Left ventricle myocardium superior (tissue), 1 donor: ENCODE measurements at places on chromosomes 11 and 22. TPM values are rescaled to one million over a fixed set of nuclear protein-coding genes. Genes with fewer than 3 reads are reported as not detected.

- peak; percentile 68 for DNase-seq
These were observed 73.5 kb upstream of the PPARA start for GRCh38 chr22:46076651-46077339.

DNA sequence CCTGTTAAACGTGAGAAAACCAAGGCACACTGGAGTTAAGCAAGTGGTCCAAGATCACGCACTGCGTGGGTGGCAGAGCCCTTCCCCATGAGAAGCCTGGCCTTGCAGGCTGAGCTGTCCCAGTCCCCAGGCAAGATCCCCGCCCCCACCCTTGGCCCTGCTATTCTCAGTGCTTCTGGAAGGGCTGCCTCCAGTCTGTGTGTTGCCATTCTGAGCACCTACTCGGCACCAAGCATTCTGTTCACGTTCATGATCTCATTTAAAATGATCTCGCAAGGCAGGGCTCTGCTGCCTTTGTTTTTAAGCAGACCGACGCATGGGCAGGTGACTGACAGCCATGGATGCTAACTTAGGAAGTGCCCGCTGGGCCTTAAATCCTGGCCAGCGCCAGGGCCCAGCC, 62.8 kb downstream of the PHF21B start:
- DNase-seq, result no peak

TST gene
- total RNA-seq, result 45.8 TPM

OR4A16 gene
- not detected for total RNA-seq

SPA17 gene
- total RNA-seq, result 1.2 TPM

DDIAS gene
- 0.52 TPM for total RNA-seq

PAX6 gene
- total RNA-seq, result not detected

GSTT2B gene
- 3.2 TPM for total RNA-seq

GRCh38 chr11:22640862-22641261, 15.2 kb upstream of the FANCF start:
- no peak for DNase-seq

DNA sequence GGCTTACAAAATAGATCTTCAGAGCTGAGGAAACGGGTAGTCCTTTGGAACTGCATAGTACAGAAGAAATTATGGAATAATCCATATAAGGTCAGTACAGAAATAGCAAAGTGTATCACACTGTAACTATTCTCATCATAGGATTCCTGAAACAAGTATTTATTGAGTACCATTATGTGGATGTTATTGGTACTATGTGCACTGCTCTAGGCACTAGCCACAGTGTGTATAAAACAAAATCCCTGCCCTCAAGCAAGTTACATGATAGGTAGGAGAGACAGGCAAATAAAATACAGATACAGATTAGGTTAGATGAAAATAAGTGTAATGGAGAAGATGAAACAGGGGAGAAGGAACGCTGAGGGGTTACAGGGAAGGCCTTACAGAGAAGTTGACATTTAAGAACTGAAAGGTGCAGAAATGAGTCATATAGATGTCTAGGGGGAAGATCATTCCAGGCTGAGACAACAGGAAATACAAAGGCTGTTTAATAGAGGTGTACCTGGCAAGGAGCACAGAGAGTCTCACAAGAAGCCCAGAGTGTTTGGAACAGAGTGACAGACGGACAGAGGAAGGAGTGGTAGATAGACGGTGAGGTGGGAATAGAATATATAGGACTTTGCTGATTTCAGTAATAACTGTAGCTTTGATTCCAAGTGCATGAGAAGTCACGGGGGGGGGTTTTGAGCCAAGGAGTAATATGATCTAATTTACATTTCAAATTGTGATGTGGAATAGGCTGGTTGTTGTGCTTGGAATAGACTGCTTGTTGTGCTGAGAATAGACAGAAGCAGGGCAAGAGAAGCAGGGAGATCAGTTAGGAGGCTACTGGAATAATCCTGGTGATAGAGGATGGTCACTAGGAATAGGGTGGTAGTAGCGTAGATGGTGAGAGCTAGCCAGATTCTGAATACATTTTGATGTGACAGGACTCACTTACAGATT, 13.7 kb downstream of the RNF141 start:
- DNase-seq, result no peak

DNA sequence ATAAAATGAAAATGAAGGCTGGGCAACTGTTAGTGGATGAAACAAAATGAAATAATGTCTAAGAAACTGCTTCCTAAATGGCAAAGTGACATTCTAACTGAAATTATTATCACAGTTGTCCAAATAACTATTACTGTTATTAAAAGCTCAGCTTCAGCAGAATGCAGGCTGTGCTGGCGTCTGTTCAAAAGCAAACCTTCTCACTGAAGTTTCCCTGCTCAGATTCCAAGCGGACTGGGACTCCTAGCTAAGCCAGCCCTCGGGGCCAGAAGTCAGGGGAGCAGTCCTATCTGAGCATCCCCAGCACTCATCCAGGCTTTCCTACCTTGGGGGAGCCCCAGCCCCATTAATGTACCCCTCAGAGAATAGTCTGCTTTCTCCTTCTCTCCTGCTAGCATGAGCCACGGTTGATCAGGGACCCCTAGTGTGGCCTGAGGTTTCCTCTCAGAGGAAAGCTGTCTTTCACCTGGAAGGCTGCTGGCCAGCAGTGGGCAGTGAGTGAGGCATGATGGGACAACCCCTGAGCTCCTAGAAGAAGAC, 1167.3 kb downstream of the TBC1D22A start:
- DNase-seq, result no peak

DNA sequence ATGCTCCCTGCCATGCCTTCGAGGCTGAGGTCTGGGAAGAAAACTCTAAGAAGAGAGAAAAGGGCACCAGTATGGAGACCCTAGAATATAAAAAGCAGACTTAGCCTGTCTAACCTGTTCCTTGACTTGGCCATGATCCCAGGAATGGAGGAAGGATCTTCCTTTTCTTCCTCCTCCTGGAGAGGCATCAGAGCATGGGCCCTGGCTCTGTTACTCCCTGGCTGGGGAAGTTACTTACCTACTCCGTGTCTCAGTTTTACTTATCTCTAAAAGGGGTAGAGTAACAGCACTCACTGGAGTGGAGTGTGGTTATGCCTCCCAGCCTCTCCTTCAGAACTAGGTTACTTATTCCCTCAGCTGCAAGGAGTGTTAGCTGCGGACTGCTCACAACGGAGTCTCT, 55.2 kb upstream of the PHF21A start:
- DNase-seq, result no peak

GRCh38 chr22:37996079-37996478, 11.7 kb upstream of the SOX10 start:
- no peak for DNase-seq

DNA sequence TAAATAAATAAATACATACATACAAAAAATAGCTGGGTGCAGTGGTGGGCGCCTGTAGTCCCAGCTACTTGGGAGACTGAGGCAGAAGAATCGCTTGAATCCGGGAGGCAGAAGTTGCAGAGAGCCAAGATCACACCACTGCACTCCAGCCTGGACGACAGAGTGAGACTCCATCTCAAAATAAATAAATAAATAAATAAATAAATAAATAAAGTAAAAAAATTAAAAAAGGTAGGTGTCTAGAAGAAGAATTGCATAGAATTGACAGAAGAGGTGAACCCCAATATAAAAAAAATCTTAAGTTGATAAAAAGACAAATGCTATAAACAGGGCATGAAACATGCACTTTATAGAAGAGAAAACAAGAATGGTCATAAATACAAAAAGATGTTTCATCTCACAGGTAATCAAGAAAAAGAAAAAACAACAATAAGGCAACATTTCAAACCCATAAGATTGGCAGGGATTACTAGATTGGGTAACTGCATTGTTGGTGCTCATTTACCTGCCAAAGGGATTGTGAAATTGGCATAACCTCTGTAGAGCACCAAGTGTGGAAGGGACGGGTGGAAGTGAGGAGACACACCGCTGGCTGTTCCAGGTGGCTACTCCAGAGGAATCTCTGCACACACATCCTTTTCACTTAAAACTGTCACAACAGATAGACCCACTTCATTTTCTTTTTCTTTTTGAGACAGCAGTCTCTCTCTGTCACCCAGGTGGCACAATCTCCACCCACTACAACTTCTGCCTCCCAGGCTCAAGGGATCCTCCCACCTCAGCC, 44.7 kb downstream of the NF2 start:
- DNase-seq, result no peak

GNG3 gene
- not detected for total RNA-seq

DNA sequence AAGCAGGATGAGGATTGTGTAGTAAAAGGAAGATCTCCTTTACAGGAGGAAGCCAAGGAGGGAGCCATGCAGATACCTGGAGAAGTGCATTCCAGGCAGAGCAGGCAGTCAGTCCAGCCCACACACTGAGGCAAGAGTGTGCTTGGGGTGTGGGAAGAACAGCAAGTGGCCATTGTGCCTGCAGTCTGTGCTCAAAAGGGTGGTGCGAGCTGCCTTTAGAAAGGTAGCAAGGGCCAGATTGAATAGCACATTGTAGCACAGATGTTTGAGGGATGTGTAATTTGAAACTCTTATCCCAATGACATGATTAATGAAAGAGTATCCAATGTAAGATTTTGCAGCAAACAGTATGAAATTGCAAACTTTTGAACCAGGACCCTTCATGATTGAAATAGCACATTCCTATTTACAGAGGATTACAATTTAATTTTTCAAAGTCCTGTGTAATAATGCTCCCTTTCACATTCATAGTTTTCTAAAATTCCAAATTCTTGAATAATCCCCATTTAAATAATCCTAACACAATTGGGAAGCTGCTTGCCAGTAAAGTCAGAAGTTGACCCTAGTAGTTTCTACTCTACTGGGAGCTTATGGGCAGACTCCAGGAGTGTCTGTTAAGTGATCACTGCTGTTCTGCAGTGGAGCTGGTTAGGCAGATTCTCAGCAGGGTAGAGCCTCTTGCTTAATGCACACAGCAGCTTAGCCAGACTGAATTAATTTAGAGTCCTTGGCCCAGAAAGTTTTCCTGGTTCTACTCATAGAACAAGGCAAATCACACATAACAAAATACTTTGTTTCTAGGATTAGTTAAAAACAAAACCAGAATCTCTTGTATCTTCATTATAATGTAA, 78.1 kb downstream of the CYB5R2 start:
- no peak for DNase-seq

DNA sequence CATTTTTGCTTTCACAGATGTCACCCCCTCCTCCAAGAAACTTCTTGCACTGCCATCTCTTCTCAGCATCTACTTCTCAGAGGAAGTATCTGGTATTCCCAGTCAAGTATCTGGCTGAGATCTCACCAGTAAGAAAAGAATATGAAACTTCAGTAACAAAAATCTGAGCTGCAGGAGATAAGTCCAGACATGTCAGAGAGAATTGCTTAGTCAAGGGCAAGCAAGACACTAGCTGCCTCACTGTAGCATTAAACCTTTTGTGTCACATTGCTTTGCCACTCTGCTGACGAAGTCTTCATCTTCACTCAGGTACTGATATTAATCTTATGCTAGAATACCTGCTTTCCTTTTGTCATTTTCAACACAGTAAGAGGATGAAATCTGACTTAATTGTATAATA, 70.6 kb upstream of the ZC3H12C start:
- DNase-seq, result no peak

GRCh38 chr11:119284344-119285157, 32.4 kb downstream of the MCAM start:
- no peak for DNase-seq

GDPD4 gene
- total RNA-seq, result not detected

- DNase-seq, result no peak
These were observed 145.3 kb upstream of the CTSC start for GRCh38 chr11:88482871-88483301.

DNA sequence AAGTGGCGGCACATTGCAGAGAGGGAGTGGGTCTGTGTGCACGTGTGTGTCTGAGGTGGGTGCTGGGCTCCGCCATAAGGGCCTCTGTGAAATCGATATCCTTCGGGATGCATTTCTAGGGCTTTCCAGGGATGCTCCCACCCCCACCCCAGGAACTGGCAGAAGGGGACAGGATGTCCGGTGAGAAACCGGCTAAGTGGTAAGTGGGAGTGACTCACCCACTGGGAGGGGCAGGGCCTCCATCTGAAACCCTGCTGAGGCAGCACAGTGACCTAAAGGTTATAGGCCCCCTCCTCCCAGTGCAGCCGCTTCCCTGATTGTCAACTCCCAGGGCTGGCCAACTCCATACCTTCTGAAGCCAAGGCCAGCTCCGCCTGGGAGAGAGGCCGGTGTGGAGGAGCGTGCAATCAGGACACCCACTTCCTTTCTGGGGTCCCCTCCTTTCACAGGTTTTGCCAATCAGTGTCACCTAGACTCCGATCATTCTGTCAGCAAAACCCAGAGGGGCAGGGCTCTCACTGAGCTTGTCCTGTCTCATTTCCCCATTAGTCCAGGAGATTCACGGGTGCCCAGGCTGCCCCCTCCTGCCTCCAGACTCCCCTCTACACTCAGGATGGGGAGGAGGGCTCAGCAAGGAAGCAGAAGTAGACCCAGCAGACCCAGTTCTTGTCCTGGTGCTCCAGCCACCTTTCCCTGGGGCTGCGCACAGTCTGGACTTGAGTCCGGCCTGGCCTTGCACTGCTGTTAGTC, 44.5 kb downstream of the NECTIN1 start:
- DNase-seq, result no peak

DNA sequence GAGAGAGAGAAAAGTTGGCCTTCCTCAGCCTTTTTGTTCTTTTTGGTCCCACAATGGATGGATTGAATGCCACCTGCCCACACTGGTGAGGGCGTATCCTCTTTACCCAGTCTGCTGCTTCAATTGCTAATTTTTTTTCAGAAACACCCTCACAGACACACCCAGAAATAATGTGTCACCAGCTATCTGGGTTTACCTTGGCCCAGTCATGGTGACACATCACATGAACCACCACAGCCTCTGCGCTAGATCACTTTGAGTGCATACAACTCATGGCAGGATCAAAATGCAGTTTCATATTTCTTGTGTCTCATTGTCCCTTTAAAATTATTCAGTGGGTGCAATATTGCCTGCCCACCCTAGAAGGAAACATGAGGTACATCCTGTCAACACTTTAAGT, 63.3 kb downstream of the ADAMTS15 start:
- no peak for DNase-seq

DNA sequence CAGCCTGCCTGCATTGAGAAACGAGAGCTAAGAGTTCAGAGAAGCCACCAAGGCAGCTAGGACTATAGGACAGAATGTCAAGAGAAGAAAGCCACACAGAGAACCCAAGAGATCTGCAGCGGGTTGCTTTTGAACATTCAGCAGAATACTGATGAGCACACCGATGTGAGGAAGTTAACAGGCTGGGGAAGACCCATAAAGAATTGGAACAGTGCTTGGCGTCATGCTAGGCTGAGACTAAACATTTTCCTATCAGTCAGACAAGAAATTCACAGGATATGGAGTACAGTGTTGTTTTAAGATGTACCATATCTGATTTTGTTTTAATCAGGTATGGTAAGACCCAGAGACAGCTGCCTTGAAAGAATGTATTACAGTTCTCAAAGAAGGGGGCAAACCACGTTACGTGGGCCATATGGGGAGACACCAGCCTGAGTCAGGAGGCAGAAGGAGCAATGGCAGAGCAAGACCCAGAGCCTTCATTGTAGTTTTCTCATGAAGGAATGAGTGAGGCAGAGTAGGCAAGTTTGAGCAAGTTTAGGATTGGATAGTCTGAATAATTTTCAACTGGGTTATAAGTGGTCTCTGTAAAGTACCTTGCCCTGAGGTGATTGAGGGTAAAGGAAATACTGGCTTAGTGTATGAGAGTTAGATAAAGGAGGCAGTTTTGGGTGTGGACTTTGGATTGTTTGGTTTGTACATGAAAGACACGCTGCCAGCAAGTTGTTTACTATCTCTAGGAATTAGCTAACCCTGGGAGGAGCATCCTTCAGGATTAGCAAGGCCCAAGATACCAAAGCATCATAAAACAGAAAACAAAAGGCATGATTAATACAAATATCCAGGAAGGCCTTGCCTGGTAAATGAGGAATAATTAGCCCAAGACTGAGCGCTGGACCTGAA, 14.3 kb downstream of the LRRC75B start:
- no peak for DNase-seq

- DNase-seq, result no peak
These were observed 65.2 kb upstream of the CTSC start for GRCh38 chr11:88402784-88403183.
